ENCODE measurements at places on chromosomes 7 and 10. TPM values are rescaled to one million over a fixed set of nuclear protein-coding genes. Genes with fewer than 3 reads are reported as not detected.

Gene C10orf105
- total RNA-seq = 0.15 TPM

Gene CAMK2B
- 1.6 TPM for total RNA-seq

Gene MYO1G
- 0.15 TPM for total RNA-seq

Gene CYP2C18
- not detected for total RNA-seq
